ENCODE measurements at places on chromosomes 2 and 18.

DNA sequence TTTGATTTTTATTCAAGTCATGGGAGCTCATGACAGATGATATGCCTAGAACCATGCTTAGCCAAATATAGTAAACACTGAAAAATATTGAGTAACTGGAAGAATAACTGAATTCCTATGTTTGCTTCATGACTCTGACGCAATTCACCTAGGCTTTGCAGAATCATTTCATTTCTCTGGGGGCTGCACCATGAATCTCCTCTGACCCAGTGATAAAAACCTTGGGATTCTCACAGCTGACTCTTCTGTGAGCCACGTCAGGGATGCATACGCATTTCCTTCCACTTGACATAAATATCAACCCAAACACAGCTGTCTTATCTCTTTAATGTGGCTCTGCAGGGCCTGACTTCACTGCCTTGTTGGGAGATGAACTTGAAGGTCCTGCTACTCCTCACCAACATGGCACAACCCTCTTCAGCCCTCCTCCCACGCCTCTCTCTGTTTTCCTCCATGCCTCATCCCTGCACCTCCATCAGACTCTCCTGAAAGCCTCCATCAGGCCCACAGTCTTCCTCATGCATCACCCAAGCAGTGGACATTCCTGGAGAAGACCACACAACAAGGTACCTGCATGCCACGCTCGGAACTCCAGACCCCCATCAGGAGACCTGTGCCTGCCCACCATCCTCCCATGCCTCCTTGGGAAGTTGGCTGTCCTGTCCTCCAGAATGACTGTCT is 29.8 kb downstream of the COL6A3 start:
- DNase-seq: no peak

GRCh38 chr18:36099311-36099710 is 29.8 kb downstream of the SLC39A6 start:
- no peak for DNase-seq

DNA sequence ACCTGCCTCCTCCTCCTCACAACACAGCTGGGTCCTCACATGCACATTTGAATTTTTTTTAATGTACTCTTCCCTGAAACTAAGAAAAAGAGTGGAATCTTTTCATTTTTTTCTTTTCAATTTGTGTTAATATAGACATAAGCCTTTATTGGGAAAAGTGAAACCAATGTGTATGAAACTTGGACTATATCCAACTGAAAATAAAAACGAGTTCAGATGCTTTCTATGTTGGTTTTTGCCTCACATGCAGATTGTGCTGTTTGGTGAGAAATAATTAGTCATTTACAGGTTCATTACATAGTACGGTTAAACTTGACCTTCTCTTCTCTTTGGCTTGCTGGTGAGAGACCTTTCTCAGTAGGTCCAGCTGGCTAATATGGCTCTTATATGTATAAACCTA is 515.2 kb upstream of the FANCL start:
- no peak for DNase-seq

- DNase-seq: no peak
Observed at GRCh38 chr2:152686321-152686720, 30.9 kb downstream of the PRPF40A start.

- no peak for DNase-seq
Observed at GRCh38 chr2:216833061-216833460, 26.8 kb downstream of the TNP1 start.

DNA sequence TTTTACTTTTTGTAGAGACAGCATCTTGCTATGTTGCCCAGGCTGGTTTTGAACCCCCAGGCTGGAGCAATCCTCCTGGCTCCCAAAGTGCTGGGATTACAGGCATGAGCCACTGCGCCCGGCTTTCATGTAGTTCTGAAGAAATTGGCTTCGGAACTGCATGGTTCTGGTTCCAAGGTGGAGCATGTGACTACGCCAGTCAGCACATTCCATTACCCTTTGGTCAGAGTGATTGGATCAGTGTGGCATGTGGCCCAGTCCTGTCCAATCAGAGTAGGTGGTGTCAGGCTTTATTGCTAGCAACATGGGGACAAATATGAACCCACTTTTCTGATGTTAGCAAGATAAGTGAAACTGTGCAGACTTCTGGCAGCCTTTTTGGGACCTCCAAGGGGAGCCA is 16.3 kb upstream of the ATOH8 start:
- DNase-seq: no peak

- no peak for DNase-seq
Observed at GRCh38 chr2:85541753-85542457, 2.9 kb downstream of the MAT2A start.

DNA sequence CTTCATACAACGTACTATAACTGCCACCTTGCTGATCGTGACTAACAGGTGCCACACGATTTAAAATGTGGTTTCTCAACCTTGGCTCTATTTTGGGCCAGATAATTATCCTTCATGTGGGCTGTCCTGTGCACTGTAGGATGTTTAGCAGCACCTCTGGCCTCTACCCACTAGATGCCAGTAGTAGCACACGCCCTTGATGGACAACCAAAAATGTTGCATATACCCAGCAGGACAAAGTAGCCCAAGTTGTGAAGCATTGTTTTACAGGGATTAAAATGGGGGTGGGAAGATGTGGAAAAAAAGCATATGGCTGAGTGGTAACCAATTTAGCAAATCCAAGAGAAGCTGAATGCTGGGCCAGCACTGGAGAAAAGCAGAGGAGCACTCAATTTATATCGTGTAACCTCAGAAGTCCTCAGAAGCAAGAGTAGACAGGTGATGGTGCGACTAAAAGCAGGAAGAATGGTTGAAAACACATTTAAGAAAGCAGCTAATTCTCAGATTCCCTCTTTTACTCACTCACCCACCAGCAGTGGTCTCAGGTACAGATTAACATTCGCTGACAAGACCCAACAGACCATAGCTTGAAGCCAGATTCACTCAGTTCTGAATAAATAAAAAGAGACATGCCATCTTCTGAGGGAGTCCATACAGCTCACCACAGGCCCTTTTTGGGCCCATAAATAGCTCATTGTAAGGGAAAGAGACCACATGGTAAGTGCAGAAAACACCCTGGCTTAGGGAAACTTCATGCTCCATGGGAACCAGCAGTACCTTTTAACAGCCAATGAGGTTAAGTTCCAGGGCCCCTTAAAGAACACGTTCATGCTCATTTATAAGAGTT is 50.6 kb downstream of the RAPH1 start:
- DNase-seq: no peak

DNA sequence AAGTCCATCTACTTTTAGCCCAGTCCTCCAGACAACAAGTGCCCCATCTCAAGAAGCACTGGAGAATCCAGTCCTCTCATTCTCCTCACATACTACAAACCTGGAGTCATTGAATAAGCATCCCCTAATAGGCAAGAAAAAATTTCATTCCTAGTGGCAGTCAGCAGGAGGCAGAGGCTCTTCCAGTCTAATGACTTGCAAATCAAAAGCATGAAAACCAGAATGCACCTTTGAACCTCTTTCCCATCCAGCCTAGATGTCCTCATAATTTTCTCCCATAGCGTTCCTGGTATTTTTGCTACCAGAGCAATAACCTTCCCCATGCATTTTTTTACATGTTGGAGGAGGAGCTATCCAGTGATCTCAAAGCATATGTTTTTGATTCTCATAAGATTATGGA is 252.6 kb downstream of the TTC32 start:
- DNase-seq: no peak

DNA sequence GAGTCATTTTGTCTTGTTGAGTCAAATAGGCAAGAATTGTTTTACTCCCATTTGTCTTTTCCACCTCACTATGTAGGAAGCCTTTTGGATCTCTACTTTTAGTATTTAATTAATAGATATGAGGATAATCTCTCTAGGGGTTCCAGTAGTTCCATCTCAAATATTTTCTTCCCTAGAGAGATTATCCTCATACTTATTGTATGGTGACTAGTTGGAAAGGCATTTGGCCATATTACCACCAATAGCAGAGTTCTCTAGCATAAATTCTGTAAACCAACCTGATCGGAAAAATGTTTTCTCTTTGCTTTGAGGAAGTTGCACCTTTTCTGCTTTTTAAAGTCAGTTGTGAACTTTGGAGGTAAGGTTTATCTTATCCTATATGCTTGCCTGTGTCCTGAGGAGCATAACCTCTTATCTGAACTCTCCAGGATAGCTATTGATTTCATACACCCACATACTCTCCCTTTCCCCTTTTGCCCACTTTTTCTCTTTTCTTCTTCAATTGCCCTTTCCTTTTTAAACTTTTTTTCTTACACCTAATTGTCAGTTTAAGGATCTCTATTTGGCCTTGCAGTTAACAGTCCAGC is 100.8 kb downstream of the GALNT1 start:
- no peak for DNase-seq

Data from stimulated activated effector memory CD8-positive, alpha-beta T cell treated with anti-CD3 and anti-CD28 coated beads, Interleukin-12 subunit alpha, Interleukin-12 subunit beta, amount 100 ng/mL, for 72 hours (primary cell).